Left hindlimb (tissue), 1 donor: ENCODE measurements at places on chromosomes 5 and 9.

DNA sequence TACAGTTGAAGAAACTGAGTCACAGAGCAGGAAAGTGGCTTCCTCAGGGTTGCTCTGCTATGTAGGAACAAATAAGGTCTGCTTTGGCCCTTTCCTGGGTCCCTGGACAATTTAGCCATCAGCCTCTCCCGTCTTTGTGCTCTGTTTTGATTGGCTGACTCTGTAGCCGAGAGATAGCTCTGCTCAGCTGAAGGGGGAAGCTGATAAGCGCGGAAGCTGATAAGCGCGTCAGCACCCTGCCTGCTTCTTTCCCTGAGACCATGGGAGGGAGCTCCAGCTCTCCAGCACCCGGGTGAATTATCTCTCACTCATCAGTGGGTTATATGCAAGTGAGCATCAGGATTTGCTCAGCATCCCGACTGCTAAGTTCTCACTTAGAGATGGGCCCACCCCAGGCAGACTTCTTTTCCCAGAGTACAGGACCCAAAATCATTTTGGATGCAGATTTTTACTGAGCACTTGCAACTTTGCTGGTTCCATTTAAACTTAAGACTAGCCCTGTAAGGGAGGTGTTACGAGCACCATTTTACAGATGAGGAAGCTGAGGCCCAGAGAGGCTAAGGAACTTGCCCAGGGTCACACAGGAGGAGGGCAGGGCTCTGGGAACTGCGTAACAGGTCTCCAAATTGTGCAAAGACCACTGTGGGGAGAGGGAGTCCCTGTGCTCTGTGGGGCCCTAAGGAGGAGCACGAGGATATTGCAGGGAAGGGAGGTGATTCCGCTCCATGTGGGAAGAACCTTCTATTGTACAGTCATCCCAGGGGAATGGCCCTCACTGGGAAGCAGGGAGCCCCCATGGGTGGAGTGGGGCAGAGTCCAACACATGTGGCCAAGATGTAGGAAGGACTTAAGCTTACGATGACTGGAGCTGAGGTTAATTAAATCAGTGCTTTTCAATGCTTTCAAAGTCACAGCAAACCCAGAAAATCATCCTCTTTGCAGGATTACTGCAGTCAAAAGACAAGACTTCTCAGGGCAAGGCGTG lies 83.7 kb upstream of the ORM1 start:
- no peak for DNase-seq

DNA sequence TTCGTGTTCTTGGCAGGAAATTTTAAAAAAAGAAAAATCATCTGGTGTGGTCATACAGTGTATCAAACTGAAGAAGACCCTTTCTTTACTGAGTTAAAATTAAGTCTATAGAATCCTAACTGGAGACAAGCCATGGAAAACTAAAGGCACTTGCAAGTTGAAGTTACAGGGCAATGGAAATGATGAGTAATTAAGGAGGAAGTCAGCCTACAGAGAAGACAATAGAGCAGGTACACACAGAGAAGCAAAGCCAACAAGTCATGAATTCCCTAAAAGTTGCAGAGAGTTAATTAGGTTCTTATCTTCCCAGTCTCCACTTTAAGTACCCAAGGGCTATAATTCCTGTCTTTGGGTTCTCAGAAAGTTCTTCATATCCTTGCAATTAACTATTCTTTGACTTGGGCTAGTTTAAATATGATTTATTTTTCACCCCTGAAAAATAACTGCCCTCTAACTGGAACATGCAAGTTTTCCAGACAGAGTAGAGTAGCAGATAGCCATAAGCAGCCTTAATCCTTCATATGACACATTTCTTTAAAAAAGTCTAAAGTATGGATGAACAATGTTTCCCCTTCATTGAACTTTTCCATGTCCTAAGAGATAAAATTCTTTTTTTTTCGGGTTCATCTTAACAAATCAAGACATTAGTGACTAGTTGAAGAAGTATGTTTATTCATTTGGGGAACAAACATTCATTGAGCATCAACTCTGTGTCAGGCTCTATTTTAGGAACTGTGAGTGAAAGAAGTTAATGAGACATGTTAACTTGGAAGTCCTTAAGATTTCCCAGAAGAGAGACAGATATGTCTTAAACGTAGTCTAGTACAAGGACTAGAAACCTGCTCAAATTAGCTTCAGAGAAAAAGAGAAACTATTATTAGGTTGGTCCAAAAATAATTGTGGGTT lies 5.2 kb upstream of the ITGA2 start:
- DNase-seq: no peak

GRCh38 chr5:39164016-39164415 lies 55.3 kb downstream of the FYB1 start:
- no peak for DNase-seq

DNA sequence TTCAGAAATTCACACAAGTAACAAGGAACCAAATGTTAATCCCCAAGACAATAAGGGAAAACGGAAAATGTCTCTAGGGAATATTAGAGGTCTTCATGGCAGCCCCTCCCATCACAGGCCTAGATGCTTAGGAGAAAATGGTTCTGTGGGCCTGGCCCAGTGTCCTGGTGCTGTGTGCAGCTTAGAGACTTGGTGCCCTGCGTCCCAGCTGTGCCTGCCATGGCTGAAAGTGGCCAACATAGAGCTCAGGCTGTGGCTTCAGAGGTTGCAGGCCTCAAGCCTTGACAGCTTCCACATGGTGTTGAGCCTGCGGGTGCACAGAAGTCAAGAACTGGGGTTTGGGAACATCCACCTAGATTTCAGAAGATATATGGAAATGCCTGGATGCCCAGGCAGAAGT lies 942.3 kb downstream of the PTPRD start:
- DNase-seq: no peak

GRCh38 chr5:125151150-125151900 lies 404.9 kb upstream of the ZNF608 start:
- no peak for DNase-seq

GRCh38 chr9:27353474-27354229 lies 56.7 kb upstream of the EQTN start:
- no peak for DNase-seq

DNA sequence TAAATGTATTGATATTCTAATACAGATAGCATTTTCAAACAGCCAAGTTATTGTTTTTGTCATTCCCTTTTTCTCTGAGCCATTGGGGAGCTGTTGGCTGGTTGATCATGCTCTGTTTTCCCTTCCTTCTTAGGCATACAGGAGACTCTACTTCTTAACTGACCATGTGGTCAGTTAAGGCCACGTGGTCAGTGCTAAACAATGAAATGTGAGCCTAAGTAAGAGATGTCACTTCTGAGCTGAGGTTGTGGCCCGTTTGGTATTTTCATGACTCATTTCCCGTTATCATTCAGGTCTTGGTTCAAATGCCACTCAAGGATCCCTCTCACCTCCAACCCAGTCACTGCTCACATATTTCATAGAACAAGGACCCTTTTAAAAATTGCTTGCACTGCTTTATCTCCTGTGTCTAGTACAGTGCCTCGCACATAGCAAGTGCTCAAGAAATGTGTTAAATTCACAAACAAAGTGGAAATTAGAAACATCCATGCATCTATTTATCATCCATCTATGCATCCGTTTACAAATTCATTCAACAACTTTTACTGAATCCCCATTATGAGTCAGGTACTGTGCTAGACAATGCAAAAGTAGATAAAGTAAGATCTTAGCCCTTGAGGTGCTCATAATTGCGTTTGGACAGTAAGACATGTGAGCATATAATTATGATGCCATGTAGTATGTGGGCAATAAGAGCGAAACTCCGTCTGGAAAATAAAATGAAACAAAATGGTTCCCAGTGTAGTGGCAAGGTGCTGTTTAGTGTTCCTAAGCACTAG lies 50.7 kb downstream of the ARRDC3 start:
- no peak for DNase-seq

DNA sequence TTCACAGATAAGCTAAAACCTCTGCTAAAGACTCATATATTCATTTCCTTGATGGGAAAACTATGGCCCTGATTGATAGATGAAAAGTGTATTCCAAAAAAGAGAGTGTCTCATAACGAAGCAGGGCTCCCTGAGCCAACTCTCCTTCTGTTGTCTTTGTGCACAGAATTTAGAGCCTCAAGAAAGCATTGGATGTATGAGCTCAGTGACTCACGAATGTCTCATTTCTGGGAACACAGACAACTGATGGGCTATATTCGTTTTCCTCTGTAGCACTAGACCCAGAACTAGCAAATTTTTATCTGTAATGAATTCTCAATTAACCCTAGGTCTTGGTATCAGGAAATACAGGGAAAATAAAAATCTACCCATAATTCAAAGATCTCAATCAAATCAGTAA lies 88.4 kb downstream of the LMNB1 start:
- no peak for DNase-seq

DNA sequence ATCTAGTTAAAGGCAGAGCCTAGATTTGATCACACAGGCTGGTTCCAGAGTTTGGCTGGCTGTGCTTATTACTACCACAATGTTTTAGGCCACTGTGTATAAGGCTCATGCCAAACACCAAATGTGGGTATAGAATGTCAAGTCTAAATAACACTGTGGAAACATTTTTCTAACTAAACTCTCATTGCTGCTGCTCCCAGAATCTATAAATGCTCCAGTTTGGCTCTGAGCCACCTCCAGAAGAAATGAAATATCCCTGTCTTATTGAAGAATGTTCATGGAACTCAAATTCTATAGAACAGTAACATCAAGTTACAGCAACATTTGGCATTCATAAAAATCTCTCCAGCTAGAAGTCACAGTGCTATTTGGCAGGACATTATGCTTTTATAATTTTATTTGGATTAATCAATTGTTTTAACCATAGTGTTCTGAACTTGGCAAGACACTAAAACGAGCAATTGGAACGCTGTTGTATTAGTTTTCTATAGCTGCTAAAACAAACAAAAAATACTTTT lies 178.1 kb upstream of the COX7C start:
- DNase-seq: no peak

DNA sequence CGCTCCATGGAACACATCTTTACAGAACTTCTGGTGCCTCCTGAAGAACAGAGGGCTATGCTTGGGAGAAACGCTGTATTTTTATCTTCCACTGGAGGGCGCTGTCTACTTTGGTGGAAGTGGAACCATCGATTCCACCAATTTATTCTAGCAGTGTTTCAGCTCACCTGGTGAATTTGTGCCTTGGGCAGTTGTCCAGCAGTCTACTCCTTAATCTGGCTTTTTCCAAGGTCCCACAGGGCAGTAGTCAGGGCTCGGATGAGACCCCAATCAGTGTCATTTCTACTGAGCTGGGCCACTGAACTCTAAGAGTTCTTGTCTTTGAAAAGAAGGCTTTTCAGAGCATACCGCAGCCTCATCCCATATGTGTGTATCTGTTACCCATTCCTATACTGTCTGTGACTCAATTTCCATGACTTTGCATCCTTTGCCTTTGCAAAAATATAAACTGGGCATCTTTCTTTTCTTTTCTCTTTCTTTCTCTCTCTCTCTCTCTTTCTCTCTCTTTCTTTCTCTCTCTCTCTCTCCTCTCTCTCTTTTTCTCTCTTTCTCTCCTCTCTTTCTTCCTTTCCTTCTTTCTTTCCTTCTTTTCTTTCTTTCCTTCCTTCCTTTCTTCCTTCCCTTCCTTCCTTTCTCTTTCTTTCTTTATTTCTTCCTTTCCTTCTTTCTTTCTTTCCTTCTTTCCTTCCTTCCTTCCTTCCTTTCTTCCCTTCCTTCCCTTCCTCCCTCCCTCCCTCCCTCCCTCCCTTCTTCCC lies 138.4 kb upstream of the ZNF618 start:
- DNase-seq: peak; percentile 58

- DNase-seq: no peak
Observed at GRCh38 chr5:83564069-83564749, 92.7 kb downstream of the VCAN start.

- no peak for DNase-seq
Observed at GRCh38 chr9:70052768-70053167, 9.1 kb downstream of the MAMDC2 start.

GRCh38 chr5:116522356-116523136 lies 52.1 kb downstream of the SEMA6A start:
- DNase-seq: no peak

- DNase-seq: no peak
Observed at GRCh38 chr5:131795228-131795627, 1.6 kb downstream of the FNIP1 start.

DNA sequence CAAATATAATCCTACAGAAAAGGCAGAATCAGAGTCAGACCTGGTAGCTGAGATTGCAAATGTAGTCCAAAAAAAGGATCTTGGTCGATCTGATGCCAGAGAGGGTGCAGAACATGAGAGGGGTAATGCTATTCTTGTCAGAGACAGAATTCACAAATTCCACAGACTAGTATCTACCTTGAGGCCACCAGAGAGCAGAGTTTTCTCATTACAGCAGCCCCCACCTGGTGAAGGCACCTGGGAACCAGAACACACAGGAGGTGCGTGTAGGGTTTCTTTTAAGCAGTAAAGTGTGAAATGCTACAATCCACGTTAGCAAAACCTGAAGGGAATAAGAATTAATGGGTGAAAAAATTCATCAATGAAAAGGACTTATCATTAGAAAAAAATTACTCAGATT lies 145.8 kb downstream of the GIN1 start:
- no peak for DNase-seq
